ENCODE measurements at places on chromosomes 12 and 14.

DNA sequence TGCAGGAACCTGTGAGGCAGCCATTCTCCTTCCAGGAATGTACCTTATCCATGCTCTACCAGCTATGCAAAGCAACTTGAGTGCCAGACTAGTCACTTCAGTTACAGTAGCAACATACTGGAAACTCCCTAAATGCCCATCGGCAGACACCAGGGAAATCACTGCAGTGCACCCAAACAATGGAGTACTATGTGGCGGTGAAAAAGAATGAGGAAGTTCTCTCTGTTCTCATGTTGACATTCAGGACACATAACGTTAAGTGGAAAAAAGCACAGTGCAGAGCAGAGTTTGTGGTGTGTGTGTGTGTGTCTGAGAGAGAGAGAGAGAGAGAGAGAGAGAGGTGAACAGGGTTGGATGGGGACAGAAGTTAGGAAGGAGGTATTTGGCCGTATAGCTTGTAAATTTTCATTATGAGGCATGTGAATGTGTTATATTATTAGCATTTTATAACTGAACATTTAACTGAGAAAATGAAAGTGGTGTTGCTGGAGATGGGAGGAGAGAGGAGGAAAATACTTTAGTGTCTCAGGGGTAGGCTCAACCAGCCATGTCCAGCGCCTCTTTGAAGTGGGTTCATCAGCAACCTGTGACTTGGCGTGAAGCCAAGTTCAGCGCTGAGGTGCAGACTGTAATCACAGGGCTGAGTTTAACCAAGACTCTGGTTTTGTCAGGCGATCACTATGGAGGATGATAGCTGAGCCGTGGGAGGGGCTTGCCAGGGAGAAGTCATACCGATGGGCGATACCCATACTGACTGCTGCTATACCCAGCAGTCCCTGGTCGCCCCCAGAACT, 17.3 kb downstream of the TNFAIP2 start:
- DNase-seq, result no peak

DNA sequence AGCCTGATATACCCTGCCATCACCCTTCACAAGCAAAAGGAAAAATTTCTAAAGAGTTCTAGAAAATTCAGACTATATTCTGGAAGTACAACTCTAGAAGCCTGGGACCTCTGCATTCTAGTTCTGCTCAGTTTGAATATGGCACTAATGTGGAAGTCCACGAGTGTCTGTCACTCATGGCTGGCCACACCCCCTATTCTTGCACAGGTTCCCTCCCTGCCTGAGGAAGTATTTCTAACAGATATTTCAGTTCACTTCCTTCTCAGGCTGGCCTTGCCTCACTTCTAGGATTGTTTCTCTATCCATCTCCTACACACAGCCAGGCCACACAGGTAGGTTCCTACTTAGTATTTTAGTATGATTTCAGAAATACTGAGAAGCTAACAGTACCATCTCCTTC, 67.4 kb downstream of the PHLDA1 start:
- DNase-seq, result no peak

DNA sequence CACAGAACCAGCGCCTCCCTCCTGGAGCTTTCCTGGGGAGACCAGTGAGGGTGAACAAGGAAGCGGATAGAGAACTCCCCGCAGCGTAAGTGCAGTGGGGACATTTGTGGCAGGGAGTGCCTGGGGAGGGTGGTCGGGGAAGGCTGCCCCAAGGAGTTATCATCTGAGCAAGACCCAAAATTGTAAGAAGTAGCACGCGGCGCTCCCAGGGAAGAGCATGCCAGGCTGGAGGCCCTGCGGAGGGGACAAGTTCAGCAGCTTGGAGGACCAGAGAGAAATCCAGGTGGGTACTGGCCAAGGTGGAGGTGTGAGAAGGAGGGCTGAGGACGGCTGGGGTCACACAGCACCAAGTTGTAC, 46.2 kb upstream of the RIMBP2 start:
- DNase-seq, result no peak

DNA sequence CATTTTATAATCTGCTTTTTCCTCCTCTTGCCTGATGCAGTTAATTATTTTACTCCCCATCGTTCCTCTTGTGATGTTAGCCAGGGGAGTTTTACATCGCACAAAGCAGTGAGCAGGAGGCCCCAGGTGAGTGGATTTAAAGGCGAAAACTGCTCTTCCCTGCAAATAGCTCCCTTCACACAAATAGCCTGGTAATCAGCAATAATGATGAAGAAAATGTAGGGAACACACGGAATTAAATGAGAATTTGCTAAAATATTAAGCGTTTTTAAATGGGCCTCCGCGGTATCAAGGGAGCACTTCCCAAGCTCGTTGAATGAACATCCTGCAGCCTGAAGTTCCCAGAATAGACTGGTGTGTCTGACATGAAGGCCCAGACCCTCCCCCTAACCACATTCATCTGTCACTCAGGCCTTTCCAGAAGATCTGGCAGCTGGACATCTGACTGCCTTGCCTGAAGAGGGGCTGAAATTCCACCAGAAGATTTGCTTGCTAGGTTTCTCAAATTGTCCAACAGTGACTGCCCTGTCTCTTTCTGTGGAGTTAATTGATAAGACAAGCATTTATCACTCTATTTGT, 127.2 kb downstream of the CCDC60 start:
- DNase-seq, result no peak

DNA sequence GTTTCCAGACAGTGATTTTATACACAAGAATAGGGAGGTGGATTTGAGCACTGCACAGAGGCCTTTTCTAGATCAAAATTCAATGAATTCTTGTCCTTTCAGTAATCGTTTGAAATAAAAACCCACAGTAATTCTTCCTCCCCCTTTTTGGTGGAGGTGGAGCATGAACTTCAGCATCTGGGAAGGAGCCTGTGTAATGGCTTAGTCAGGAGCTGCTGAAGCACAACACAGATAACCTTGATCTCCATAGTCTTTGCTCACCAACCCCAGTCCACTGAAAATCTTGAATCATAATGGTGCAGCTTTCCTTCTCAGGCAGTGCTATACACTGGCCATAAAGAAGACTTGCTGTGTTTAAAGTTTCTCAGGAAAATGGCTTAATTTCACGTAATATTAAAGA, 6.4 kb upstream of the TBPL2 start:
- no peak for DNase-seq

DNA sequence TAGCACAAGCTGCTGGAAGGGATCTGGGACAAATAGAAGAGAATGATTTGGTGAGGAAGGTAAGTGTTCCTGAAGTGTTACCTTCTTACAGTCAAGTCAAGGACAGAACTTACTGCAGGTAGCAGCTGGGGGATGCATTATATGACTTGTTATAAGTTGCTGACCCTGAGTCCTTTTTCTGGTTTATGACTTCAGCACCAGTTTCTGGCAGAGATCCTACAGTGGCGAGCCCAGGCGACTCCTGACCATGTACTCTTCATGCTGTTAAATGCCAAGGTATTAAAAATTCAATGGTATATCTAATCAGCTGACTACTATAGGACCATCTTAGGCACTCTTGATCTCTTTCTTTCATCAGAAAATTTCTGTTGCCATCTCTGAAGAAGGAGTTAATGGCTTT, 45.1 kb upstream of the ATF1 start:
- DNase-seq, result no peak
